NCI-H1092 (cell line): ENCODE measurements at places on chromosomes 2 and 18.
A peak's percentile ranks its signal among the peaks of the same experiment; 100 is the strongest.

GRCh38 chr2:121210691-121211090 is 74.3 kb downstream of the TFCP2L1 start:
- DNase-seq, result no peak

GRCh38 chr2:31349684-31350083 is 64.9 kb downstream of the XDH start:
- no peak for DNase-seq

DNA sequence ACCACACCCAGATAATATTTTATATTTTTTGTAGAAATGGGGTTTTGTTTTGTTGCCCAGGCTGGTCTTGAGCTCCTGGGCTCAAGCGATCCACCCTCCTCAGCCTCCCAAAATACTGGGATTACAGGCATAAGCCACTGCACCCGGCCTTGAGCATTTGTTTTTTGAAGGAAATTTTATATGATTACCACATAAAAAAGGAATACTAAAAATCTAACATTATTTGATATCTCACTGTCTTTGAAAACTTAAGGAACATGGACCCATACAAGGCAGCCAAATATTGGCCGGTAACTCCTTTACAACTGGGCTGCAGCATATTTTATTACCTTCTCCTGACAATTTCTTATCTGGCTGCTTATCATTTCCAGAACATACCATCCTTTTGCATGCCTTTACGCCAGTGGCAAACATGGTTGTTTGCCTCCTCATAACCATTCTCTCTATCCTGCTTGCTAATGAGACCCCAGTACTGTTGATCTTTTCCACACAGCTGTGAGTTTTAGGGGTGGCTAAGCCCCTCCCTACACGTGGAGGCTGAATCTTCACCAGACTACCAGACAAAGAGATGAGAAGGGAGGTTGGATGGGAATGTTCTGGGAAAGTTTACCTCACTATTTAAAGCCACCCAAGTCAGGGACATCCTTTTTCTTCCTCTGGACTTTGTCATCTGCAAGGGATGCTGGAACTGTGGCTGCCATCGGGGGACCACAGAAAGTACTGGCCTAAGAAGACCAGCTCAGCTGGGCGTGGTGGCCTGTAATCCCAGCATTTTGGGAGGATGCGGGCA is 157.5 kb downstream of the TGIF1 start:
- no peak for DNase-seq

GRCh38 chr2:231674587-231675338 is 33.6 kb upstream of the PTMA start:
- DNase-seq, result no peak

DNA sequence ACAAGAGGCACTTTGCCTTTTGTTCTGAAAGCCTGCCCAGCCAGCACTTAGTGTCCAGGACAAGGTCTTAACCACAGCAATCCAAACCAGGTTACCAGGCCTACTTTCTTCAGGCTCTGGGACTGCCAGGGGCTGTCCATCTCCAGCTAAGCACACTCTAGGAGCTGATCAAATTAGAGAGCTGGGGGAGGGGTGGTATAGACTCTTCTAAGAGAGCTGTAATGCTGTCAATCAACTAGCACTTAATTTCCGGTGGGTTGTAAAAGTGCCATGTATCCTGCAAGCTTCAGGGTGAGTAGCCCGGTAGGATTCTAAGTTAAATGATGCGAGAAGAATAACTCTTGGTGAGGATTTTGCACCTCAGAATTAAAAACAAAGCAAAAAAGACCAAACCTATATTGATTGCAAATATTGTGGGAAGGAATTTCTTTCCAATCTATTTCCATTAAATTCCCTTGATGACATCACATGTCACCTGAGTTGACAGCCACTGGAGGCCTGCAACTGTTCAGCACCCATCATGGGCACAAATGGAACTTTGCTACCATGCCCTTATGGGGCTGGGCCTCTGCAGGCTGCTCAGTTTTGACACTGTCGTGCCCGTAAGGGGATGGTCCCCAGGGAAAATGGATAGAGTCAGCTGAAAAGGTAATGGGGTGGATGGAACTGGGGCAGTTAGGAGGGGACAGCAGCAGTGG is 8.7 kb upstream of the COX7A2L start:
- no peak for DNase-seq

DNA sequence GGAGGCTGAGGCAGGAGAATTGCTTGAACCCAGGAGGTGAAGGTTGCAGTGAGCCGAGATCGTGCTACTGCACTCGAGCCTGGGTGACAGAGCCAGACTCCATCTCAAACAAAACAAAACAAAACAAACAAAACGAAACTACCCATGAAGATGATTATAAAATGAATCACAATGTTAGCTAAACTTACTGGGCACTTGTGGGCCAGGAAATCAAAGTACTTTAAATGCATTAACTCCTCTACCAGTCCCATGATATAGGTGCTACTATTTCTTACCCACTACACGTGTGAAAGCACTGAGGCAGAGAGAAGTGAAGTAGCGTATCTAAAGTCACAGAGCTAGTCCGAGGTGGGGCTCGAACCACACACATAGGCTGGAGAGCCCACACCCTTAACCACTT is 53.6 kb downstream of the POLE4 start:
- no peak for DNase-seq

- no peak for DNase-seq
These were observed 26.1 kb upstream of the ACVR2A start for GRCh38 chr2:147818741-147819140.

- DNase-seq, result no peak
These were observed 32.3 kb upstream of the VWC2L start for GRCh38 chr2:214378455-214379103.

GRCh38 chr18:55455938-55456337 is 132.1 kb downstream of the TCF4 start:
- DNase-seq, result no peak

DNA sequence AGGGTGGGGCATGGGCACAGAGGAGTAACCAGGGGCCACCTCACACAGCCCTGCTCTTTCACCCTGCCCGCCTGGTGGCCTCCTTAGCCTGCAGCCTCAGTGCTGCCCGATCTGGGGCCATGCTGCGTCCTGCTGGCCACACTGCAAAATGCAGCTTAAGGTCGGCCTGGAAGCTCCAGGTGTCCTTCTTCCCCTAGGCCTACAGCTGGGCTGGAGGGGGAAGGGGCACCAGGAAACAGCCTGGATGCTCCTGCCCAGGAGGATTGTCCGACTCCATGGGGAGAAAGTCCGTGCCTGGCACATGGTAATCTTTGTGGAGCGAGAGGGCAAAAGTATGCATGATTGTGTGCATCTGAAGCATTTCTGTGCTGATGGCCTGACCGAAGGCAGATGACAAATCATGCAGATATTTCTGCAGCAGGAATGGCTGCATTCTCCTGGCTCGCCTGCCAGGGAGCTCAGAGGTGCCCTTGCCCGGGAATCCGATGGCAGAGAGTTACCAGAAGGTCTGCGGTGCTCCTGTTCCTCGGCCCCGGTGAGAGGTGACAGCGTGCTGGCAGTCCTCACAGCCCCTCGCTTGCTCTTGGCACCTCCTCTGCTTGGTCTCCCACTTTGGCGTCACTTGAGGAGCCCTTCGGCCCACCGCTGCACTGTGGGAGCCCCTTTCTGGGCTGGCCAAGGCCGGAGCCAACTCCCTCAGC is 12.8 kb upstream of the ALPP start:
- peak; percentile 20 for DNase-seq

DNA sequence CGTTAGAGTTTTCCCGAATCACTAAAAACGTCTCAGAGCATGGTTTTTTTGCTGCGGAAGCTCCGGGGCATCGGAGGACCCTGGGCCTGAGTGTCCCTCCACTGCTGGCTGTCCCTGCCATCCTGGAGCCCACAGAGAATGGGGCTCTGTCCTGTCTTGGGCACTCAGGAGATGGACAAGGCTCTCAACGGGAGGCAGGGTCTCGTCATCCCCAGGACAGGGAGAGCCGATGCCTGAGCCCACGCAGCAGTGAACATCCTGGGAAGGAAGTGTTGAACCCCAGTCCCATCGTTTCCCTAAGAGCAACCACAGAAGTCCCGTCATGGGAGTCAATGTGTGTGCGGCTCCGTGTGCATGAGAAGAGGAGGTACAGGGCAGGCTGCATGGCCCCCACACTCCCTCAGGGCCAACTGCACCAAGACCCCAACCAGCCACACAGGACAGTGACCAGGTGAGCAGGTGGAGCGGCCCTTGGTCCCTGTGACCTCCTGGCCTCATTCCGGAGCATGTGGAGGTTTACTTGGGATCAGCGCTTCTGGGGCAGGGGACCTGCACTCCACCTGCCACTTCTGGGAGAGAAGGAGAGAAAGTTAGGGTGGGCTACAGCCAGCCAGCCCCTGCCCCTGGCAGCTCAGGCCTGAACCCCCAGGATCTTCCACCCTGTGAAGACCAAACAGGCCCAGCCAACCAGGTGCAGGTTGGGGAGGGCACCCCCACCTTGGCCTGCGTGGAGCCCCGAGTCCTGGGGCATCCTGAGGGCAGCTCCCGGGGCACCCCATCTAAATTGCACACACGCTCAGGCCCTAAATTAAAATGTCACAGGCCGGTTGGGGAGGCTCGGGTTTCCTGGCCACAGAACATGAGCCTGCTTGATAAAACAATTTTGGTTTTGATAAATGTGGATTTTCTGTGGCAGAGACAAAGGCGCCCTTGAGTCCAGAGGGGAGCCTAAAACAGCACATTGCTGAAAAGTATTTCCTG is 3.1 kb upstream of the SNED1 start:
- DNase-seq, result no peak

DNA sequence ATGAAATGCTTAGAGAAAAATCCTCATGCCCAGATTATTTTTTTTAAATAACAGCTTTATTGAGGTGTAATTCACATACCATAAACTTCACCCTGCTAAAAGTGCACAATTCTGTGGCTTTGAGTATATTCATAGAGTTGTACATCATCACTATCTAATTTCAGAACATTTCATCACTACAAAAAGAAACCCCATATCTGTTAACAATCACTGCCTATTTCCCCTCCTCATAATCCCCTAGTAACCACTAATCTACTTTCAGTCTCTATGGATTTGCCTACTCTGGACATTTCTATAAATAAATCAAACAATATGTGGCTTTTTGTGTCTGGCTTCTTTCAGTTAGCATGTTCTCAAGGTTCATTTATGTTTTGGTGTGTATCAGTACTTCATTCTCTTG is 51.4 kb downstream of the OSBPL1A start:
- DNase-seq, result no peak

GRCh38 chr2:121561617-121562268 is 31.1 kb downstream of the RNU4ATAC start:
- no peak for DNase-seq

- no peak for DNase-seq
These were observed 31.6 kb downstream of the CDK15 start for GRCh38 chr2:201837824-201838431.
